CD4-positive, CD25-positive, alpha-beta regulatory T cell (primary cell): ENCODE measurements at places on chromosomes 12 and 14. TPM values are rescaled to one million over a fixed set of nuclear protein-coding genes. Genes with fewer than 3 reads are reported as not detected.

STAC3 gene
- total RNA-seq = 2.6 TPM

EIF5 gene
- total RNA-seq = 675 TPM

GPR132 gene
- 94.5 TPM for total RNA-seq

DNA sequence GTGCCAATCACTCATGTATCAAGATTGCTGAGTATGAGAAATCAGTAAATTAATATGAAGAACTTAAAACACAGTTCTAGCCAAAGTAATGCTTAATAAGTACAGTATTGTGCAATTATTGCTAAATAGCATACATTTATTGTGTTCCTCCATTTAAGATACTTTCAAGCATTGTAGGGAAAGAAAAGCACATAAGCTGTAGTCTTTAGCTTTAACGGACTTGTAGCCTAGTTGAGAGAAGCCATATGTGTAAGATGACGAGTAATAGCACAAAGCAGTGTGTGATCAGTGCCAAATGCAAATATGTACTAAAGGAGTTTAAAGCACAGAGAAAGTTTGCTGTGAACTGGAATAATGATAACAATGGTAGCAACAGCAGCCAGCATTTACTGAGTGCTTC, 38.1 kb downstream of the ETV6 start:
- no peak overlapping the region for H3K4me3 ChIP-seq
- no peaks in the 10 kb centered on the region for H3K36me3 ChIP-seq
- H3K27me3 ChIP-seq = no peaks in the 10 kb centered on the region
- no peak overlapping the region for H3K27ac ChIP-seq

DNA sequence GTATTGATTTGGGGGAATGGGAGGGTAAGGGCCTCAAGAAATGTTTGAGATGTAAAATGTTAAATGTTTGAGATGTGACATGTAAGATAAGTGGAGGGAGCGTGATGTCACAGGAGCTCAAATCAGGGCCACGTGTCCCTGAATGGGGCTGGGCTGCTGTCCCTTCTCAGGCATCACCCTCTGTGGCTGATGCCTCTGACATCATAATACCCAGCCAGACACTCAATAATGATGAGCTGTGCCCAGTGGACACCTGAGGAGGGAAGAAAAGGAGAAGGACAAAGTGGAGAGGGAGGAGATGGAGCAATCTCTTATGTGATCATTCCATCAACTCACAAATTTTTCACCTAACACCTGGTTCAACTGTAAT, 120.8 kb downstream of the SAMD4A start:
- no peak overlapping the region for H3K4me3 ChIP-seq
- H3K4me1 ChIP-seq = no peaks in the 10 kb centered on the region

GRCh38 chr12:99271071-99271470, 376.5 kb upstream of the GARIN6 start:
- no peak for DNase-seq
- H3K27me3 ChIP-seq = no peaks in the 10 kb centered on the region
- no peak overlapping the region for H3K27ac ChIP-seq
- no peak overlapping the region for H3K4me3 ChIP-seq
- H3K4me1 ChIP-seq = no peaks in the 10 kb centered on the region
